ENCODE measurements at places on chromosomes 11 and 22. TPM values are rescaled to one million over a fixed set of nuclear protein-coding genes. Genes with fewer than 3 reads are reported as not detected.

GRCh38 chr11:19819148-19819547 is 106.5 kb downstream of the NAV2 start:
- no peak for DNase-seq

Gene APOL5
- 1.6 TPM for polyA plus RNA-seq

- no peak for DNase-seq
Measured at GRCh38 chr11:75513250-75513649, 12.5 kb downstream of the GDPD5 start.

GRCh38 chr11:8928981-8929615 is 3.6 kb downstream of the C11orf16 start:
- no peak for DNase-seq

DNA sequence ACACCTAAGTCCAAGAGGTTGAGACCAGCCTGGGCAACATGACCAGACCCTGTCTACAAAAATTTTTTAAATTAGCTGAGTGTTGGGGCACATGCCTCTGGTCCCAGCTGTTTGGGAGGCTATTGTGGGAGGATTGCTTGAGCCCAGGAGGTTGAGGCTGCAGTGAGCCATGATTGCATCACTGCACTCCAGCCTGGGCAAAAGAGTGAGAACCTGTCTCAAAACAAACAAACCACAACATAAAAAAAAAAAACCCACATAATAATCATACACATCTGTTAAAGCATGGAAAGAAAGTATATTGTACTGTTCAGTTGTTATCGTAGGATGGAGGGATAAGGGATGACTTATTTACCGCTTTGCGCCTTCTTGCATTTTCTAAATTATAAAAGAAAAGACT is 35.9 kb upstream of the GRK2 start:
- DNase-seq: no peak

Measured in muscle of back (tissue), 13 donors.